ENCODE measurements at places on chromosomes 3 and 15.

DNA sequence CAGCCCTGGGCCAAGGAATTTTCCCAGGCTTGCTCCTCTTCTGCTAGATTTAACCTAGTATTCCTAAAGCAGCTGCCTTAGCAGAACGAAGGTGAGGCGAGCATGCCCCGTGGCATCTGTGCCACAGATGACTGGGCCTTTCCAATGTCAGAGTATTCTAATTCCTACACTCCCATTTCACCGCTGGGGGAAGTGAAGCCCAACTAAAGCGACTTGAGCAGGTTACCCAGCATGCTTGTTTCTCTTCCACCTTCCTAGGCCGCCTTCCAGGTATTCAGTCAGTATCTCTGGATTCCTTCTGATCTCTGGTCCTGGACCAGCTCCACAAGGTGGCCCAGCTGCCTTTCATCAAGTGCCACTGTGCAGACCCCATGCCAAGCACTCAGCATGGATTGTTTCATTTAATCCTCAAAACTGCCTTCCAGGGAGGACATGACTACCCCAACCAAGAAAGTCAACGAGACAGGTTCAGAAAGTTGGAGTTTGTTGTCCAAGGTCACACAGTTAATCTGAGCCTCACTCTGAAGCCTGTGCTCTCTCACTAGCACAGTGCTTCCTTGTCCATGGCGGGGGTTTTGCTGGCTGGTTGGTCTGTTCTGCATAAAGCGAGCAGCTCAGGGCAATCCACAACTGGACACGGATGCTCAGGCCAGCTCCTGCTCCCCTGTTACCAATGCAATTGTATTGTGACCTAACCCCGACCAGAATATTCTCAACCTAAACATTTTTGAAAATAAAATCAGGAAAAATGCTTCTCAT is 15.1 kb downstream of the MYO5C start:
- DNase-seq: no peak

GRCh38 chr3:53139906-53140846 is 9.9 kb upstream of the RFT1 start:
- DNase-seq: peak; percentile 10

GRCh38 chr15:53576841-53577240 is 182.6 kb downstream of the WDR72 start:
- no peak for DNase-seq

DNA sequence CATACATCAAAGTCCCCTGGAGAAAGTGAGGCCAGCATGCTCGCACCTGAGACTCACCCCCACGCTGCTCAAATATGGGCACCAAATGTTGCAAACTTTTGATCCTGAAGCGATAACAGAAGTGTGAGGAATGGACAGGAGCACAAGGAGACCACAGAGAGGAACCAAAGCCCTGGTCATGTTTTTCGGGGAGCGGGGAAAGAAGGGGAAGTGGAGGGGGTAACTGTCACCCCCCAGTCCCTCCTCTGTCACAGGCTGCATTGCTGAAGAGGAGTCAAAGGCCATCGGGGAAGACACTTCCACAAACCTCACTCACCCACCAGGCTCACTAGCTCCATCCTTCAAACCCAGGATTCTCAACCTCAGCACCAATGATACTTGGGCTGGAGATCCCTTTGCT is 182.4 kb downstream of the UACA start:
- no peak for DNase-seq

- DNase-seq: no peak
Observed at GRCh38 chr15:44447772-44448376, 20.4 kb downstream of the CTDSPL2 start.

DNA sequence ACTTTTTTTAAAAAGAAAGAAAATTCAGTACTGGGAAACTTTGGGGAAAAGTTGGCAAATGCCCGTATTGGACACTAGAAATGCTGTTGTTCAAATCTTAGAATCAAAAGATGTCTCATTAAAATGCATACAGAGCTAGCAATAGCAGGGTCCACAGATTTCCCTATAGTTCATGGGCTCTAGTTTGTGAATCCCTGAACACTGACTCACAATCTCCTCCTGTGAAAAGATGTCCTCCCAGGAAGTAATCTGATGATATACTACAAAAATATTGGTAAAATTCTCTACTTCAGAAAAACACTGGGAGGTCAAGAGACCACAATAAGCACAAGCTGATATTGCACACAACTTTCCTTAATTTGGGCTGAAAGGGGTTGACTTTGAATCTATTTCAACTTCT is 568.4 kb upstream of the ZNF385D start:
- no peak for DNase-seq

GRCh38 chr3:141147657-141148056 is 84.0 kb upstream of the PXYLP1 start:
- no peak for DNase-seq

GRCh38 chr3:73623346-73623745 is 1.4 kb downstream of the PDZRN3 start:
- DNase-seq: no peak

- no peak for DNase-seq
Observed at GRCh38 chr15:68364028-68364659, 67.8 kb downstream of the ITGA11 start.

- DNase-seq: no peak
Observed at GRCh38 chr15:59245559-59245958, 38.9 kb downstream of the LDHAL6B start.

GRCh38 chr3:108098003-108098370 is 7.2 kb upstream of the CD47 start:
- DNase-seq: no peak

DNA sequence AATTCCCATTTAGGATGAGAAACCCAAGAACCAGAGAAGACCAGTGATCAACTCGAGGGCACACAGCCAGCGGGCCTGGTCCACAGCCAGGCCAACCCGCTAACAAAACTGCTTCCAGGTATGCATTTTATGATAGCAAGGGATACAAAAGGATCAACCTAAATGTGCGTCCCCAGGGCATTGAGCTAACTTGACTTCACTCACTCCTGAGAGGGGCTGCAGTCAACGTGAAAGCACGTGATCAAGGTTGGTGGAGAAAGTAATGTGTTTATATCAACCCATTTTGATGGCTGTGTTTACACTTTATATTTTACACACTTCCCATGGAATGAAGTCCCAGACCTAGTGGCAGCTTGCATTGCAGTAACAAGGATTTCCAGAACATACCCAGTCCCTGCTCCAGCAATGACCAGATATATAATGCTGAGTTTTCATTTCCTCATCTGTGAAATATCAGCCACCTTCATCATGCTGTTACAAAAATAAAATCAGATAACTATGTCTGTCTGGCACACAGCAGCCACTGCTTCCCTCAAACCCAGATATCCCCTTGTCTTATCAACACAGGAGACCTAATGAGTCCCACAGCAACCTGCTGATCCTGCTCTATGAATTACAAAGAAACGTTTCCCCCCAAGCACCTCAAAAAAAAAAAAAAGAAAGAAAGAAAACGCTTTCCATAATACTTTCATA is 2.0 kb downstream of the KLHL6 start:
- DNase-seq: no peak

GRCh38 chr3:50480471-50480870 is 23.0 kb downstream of the CACNA2D2 start:
- no peak for DNase-seq

GRCh38 chr3:123952844-123953520 is 8.0 kb downstream of the CCDC14 start:
- no peak for DNase-seq

DNA sequence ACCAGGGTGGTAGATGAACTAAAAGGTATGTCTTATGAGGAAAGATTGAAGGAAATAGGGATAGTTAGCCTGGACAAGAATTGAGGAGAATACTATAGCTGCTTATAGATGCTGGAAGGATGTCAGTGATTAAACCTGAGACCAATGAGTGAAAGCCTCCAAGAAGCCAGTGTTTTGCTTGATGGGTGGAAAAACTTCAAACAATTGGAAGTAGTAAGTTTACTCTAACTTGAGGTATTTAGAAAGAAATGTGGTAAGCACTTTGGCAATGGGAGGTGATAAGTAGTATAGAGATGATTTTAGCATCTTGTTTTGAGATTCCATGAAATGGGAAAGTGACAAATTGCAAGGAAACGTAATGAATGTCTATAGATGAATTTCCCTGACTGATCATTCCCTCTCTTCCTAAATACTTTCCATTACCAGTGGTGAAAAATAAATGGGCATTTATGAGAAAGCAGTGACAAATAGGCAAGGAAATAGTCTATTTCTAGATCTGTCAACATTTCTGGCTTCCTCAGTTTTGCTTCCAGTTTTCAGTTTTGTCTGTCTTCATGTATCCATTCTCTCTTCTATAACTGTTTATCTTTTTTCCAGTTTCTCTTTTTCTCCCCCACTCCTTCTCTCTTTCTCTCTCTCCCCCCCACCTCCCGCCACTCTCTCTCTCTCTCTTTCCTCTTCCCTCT is 19.2 kb downstream of the SLC15A2 start:
- no peak for DNase-seq

GRCh38 chr3:148464246-148464645 is 233.5 kb upstream of the AGTR1 start:
- DNase-seq: no peak

- no peak for DNase-seq
Observed at GRCh38 chr3:128318275-128318941, 148.3 kb downstream of the DNAJB8 start.

- peak; percentile 37 for DNase-seq
Observed at GRCh38 chr3:111691293-111691909, 96.3 kb upstream of the ZBED2 start.

DNA sequence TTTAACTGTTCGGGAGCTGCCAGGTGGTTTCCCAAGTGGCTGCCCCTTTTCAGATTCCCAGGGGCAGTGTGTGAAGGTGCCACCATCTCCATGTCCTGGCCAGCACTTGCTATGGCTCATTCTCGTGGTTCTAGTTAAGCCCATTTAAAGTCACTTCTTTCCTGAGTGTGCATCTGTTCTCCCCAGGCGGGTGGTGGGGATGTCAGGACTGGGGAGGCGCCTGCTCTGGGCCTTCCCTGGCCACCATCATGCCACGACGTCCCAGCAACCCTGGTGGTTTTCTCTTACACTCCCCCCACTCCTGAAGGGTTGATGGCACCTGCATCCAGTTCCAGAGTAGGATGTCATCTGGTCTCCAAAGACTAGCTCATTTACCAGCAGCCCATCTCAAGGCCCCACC is 56.8 kb upstream of the TAMM41 start:
- DNase-seq: no peak

- DNase-seq: peak; percentile 92
Observed at GRCh38 chr3:13229273-13229949, 156.2 kb upstream of the IQSEC1 start.

- DNase-seq: no peak
Observed at GRCh38 chr15:94804613-94805012, 573.3 kb downstream of the MCTP2 start.

DNA sequence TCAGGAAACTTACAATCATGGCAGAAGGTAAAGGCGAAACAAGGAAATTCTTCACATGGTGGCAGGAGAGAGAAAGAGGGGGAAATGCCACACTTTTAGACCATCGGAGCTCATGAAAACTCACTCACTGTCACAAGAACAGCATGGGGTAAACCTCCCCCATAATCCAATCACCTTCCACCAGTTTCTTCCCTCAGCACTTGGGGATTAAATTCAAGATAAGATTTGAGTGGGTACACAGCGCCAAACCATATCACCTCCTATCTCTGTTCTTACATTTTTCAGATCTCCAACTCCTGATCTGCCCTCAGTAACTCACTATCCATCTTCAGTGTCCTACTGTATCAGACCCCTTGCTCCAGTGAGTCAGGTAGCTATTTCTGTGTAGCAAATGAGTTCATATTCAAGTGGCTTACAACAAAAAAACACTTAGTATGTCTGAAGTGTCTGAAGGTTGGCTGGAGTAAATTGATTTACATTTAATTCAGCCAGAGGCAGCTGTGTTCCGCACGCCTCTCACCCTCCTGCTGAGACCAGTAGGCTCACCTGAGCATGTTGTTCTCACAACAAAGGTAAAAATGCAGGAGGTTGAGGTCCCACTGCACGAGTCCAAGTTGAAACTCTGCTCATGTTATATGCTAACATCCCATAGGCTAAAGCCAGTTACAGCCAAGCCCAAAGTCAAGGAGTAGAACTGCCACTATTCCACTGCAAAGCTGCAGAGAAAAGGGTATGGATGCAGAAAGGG is 180.7 kb upstream of the LMCD1 start:
- peak; percentile 40 for DNase-seq

- no peak for DNase-seq
Observed at GRCh38 chr15:75107516-75107907, 84.1 kb downstream of the PPCDC start.

DNA sequence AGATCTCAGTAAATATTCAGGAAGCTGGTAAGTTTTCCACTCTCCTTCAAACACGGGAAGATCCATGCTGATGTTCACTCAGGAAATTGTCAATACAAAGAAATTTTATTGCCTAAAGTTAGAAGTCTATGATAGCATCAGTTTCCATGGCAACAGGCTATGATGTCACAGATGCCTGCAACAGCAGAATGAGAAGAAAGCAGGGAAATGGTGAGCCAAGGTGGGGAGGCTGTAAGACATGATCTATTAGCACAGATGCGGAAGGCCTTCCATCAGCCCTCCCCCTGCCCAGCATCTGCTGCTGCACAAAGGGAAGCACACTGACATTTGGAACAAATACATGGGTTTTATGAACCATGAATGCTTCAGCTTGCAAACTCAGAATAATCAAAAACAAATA is 28.6 kb downstream of the EPHB1 start:
- DNase-seq: no peak

GRCh38 chr3:25397150-25397549 is 30.9 kb upstream of the RARB start:
- DNase-seq: no peak

DNA sequence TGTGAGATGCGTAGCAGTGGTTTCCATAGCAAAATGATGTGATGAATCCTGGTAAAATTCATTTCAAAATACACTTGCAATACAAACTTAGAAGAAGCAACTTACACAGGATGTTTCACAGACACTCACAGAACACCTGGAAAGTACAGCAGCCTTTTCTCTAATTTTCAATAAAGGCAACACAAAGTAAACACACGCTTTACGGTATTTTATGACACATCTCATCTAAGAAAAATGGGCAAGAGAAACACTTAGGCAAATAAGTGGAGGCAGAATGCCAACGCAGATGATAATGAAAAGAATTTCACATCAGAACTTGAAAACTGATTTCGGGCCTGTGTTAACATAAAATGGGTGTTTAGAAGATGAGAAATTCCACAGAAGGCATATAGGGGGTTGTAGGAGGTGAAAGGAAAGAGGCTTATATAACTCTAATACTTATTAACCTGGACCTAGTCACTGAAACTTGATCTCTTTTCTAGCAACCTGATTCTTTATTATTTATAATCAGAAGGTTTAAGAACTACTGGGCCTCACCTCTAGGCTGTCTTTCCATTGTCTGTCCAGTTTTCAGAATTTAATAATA is 25.6 kb upstream of the MAP3K13 start:
- no peak for DNase-seq

DNA sequence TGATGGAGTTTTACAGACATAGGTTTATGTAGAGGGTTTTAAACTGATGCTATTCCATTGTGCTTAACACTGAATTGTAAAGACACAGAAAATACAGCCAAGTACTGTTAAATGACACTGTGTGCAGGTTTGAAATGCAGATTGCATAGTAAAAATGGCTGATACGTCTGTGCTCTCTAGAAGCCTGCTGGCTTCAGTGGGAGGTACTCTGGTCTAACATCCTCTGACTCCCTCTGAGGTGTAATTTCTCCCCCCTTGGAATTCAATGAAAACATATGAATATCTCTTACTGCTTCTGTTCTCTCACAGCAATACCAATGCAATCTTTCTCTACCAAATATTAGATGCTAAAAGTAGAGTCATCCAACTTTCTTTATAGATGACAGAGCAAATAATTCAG is 176.6 kb downstream of the SLC9A9 start:
- DNase-seq: no peak

- DNase-seq: peak; percentile 91
Observed at GRCh38 chr15:101006931-101007691, 88.0 kb downstream of the LRRK1 start.

Measured in H7 (cell line).